ENCODE measurements at places on chromosomes 5 and 9. TPM values are rescaled to one million over a fixed set of nuclear protein-coding genes. Genes with fewer than 3 reads are reported as not detected.

The GABBR2 gene
- not detected for total RNA-seq

The CDC14B gene
- 0.37 TPM for total RNA-seq

The FGD3 gene
- 104 TPM for total RNA-seq

The WDR38 gene
- total RNA-seq = not detected

The FGF10 gene
- total RNA-seq = not detected

The HRH2 gene
- total RNA-seq = 26.9 TPM

The NIM1K gene
- 0.61 TPM for total RNA-seq

The ADCY2 gene
- not detected for total RNA-seq

The C9orf153 gene
- total RNA-seq = 0.34 TPM

The FSD1L gene
- total RNA-seq = 8.3 TPM

The SLC25A2 gene
- total RNA-seq = 0.84 TPM

The QRFP gene
- total RNA-seq = not detected

The NRARP gene
- 1.4 TPM for total RNA-seq

The RGP1 gene
- 22.9 TPM for total RNA-seq

The PCDHB13 gene
- total RNA-seq = not detected

The DCTN3 gene
- total RNA-seq = 140 TPM

The ENTPD2 gene
- total RNA-seq = 0.34 TPM

The CA9 gene
- total RNA-seq = 0.50 TPM

The SPINK1 gene
- not detected for total RNA-seq
